Stimulated activated CD4-positive, alpha-beta T cell treated with anti-CD3 and anti-CD28 coated beads, Interleukin-2, amount 100 ng/mL, for 48 hours (primary cell): ENCODE measurements at places on chromosomes 7 and 10.

GRCh38 chr7:73681031-73681430, 2.2 kb downstream of the DNAJC30 start:
- DNase-seq = no peak

DNA sequence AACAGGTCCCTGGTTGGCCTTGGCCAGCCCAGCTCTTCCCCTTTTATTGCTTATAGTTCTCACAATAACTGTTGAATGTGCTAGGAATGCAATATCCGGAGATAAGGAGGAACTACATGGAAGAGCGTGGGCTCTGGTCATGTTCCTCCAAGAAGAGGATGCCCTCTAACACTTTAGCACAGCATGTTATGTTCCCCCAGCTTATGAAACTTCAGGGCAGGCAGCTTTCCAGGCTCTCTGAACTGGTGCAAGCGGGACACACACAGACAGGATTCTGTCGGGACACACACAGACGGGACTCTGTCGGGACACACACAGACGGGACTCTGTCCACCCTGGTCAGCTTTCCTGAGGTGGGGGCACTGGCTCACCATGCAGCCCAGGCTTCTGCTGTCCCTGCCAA, 141.6 kb downstream of the PKD1L1 start:
- no peak for DNase-seq

DNA sequence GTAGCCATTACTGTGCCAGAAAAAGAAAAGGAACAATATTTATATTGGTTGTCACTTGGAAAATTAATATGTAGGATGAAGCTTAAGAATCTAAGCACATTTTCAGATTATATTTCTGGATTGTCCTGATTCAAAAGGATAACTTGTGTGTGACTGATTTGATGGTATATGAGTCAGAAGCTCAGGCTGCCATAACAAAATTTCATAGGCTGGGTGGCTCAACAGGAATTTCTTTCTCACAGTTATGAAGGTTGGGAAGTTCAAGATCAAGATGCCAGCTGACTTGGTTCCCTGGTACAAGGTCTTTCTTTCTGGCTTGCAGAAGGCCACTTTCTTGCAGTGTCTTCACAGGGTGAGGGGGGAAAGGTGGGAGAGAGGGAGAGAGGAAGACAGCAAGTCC, 108.5 kb downstream of the ST7 start:
- DNase-seq = no peak

GRCh38 chr7:64758151-64758550, 36.1 kb upstream of the ZNF138 start:
- DNase-seq = no peak

GRCh38 chr10:100972115-100972903, 3.0 kb downstream of the SEMA4G start:
- DNase-seq = no peak

- no peak for DNase-seq
Measured at GRCh38 chr7:115816318-115816974, 214.1 kb downstream of the TFEC start.

GRCh38 chr7:39414224-39415035, 151.8 kb upstream of the YAE1 start:
- DNase-seq = peak; percentile 20

- DNase-seq = no peak
Measured at GRCh38 chr10:74738542-74738941, 87.9 kb upstream of the KAT6B start.

DNA sequence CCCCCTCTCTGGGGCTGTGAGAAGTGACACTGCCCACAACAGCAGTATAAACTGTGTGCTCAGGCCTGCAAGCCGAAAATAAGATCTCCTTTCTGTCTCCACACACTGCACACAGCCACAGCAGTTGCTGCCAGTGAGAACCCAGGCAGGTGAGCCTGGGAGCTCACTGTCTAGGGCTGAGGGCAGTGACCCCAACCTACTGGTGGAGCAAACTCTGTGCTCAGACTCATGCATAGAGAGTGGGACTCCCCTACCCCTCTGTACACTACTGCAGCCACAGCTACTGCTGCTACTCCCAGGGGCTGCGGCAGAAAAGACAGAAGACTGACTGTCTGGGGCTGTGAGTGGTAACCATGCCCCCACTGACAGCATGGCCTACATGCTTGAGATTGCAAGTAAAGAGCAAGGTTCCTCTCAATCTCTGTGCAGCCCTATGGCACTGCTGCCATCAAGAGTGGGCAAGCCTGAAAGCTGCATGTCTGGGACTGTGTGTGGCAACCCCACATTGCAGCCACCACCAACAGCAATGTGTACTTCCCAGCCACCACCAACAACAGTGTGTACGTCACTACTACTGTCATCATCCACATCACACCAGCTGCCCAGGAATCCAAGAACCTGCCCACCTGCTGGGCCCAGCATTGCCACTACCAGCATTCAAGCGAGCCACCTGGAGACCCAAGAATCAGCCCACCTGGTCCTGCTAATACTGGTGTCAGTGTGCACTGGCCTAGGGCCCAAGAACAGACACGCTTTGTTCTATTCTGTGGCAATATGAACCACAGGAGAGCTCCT, 226.1 kb downstream of the XPNPEP1 start:
- no peak for DNase-seq

DNA sequence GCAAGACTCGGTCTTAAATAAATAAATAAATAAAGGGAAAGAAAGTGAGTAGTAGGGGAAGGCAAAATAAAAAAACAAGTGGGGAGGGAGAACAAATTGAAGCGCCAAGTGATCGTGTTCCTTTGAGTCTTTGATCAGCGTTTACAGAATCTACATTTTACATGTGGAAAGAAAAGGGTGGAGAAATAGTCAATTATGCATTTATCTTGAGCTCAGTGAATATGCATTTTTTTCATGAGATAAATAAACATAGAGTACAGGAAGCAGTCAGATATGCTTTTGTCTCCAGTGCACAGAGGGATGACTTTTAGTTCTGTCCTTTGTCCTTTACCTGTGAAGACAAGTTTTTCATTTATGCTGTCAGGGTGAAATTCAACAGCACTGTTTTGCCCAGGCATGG, 6.1 kb upstream of the GUSB start:
- DNase-seq = no peak

- no peak for DNase-seq
Measured at GRCh38 chr7:13099154-13099795, 411.8 kb downstream of the ARL4A start.

GRCh38 chr7:78473571-78474301, 675.2 kb downstream of the PHTF2 start:
- no peak for DNase-seq

GRCh38 chr7:130365511-130366441, 14.5 kb upstream of the CPA1 start:
- DNase-seq = no peak
